ENCODE measurements at places on chromosomes 1 and 21.

GRCh38 chr1:118479351-118479750 is 294.3 kb upstream of the SPAG17 start:
- no peak for ATAC-seq

DNA sequence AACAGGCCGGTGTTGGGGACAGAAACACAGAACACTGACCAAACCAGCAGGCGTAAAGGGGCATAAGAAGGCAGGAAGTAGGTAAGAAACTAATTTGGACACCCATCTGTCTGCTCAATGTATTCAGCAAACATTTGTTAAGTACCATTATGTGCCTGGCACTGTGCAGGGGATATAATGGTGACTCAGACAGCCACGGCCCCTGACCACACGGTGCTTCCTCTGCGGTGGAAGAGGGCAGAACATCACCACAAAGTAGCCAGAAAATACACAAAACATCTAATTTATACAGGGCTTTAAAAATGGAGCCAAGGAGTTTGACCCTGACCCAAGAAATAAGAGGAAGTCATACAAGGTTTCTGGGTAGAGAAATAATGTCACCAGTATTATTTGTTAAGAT is 12.9 kb downstream of the DNAJC11 start:
- ATAC-seq = no peak

GRCh38 chr1:161872506-161872905 is 106.4 kb downstream of the ATF6 start:
- ATAC-seq = no peak

GRCh38 chr1:7940745-7941436 is at the start of gene TNFRSF9:
Gene TNFRSF9, minus strand, starts transcription at chr1:7940839. Its CDS starts 845 bp downstream, at chr1:7939994.
- no peak for ATAC-seq

DNA sequence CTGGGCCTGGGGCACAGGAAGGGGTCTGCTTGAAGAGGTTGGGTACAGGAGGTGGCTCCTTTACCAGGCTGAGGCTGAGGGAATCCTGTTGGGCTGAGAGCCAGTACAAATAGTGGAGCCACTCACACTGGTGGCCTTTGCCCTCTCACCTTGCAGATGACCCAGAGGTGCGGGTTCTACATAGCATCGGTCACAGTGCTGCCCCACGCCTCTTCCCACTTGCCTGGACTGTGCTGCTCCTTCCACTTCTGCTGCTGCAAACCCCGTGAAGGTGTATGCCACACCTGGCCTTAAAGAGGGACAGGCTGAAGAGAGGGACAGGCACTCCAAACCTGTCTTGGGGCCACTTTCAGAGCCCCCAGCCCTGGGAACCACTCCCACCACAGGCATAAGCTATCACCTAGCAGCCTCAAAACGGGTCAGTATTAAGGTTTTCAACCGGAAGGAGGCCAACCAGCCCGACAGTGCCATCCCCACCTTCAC is 1.8 kb upstream of the SLC50A1 start:
- ATAC-seq = no peak

- no peak for ATAC-seq
Measured at GRCh38 chr1:36961062-36961615, 73.2 kb downstream of the GRIK3 start.

GRCh38 chr21:17371450-17371849 is 141.4 kb upstream of the CXADR start:
- no peak for ATAC-seq
